ENCODE measurements at places on chromosomes 16 and 17. TPM values are rescaled to one million over a fixed set of nuclear protein-coding genes. Genes with fewer than 3 reads are reported as not detected.

GRCh38 chr16:75559564-75560372 lies 3.7 kb upstream of the TMEM231 start:
- H3K4me1 ChIP-seq, result peaks cover 3% of the 10 kb centered on the region
- no peaks in the 10 kb centered on the region for H3K36me3 ChIP-seq
- no peaks in the 10 kb centered on the region for H3K27me3 ChIP-seq
- no peak overlapping the region for H3K27ac ChIP-seq

DNA sequence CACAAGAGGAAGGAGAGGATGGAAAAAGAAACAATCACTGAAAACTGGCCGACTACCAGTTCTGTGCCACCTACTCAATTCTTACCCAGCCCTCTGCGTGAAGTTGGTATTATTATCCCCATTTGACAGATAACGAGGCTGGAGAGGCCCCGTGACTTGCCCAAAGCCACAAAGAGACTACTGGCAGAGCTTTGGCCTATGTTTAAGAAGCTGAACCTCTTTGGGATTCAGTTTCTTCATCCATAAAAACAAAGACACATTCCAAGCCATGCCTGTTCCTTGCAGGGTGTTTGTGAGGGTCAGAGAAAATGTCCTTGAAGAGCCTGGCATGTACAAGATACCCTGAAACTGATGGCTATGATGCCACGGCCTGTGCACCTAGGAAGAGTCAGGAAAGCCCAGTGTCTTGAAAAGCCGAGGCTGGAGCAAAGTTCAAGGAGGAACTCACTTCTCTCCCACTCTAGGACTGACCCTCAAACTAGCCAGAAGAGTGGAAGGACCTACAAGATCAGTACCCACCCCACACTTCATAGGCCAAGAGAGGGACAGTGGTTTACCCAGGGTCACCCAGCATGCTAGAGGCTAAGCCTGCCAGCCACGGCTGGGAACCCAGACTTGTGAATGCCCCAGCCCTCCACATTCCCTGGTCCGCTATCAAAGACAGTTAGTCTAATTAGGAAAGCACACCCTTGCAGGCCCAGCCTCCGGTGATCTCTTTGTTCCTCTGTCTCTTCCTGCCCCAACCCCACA lies 1.6 kb upstream of the ACSF2 start:
- no peak overlapping the region for H3K27ac ChIP-seq
- H3K36me3 ChIP-seq, result no peaks in the 10 kb centered on the region
- DNase-seq, result no peak
- no peaks in the 10 kb centered on the region for H3K27me3 ChIP-seq
- H3K4me1 ChIP-seq, result peaks cover 16% of the 10 kb centered on the region
- no peak overlapping the region for H3K4me3 ChIP-seq

GRCh38 chr16:67995423-67995822 lies 3.9 kb downstream of the DPEP2 start:
- no peak for DNase-seq
- H3K27ac ChIP-seq, result no peak overlapping the region
- peaks cover 6% of the 10 kb centered on the region for H3K4me1 ChIP-seq

DNA sequence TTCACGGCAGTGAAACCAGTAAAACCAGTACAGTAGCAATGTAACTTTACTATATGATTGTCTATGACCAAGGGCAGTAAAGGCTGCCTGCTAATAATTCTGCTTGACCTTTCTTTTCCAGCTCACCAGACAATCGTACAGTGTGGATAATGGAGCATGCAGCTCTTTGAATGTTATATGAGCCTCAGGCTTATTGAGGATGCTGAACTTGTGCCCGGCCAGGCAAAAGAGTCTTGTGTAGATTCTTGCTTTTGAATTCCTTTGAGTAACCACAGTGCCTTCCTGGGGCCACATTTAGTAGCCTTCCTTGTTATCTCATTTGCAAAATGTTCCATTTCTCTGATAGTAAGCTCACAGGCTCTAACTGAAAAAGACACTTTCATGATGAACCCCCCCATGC lies 131.8 kb downstream of the CDH11 start:
- no peak overlapping the region for H3K4me3 ChIP-seq
- H3K36me3 ChIP-seq, result peaks cover 16% of the 10 kb centered on the region
- H3K27me3 ChIP-seq, result no peaks in the 10 kb centered on the region
- no peaks in the 10 kb centered on the region for H3K4me1 ChIP-seq

- no peak overlapping the region for H3K4me3 ChIP-seq
- H3K36me3 ChIP-seq, result no peaks in the 10 kb centered on the region
- H3K4me1 ChIP-seq, result no peaks in the 10 kb centered on the region
- no peak for DNase-seq
- no peaks in the 10 kb centered on the region for H3K27me3 ChIP-seq
These were observed 339.0 kb downstream of the SNX29 start for GRCh38 chr16:12315330-12316136.

- DNase-seq, result no peak
- no peak overlapping the region for H3K4me3 ChIP-seq
- no peaks in the 10 kb centered on the region for H3K27me3 ChIP-seq
- no peaks in the 10 kb centered on the region for H3K4me1 ChIP-seq
These were observed 55.4 kb downstream of the JPH3 start for GRCh38 chr16:87657621-87658192.

GRCh38 chr16:19379838-19380237 lies 37.8 kb upstream of the TMC5 start:
- H3K4me1 ChIP-seq, result peaks cover 11% of the 10 kb centered on the region
- no peak overlapping the region for H3K4me3 ChIP-seq
- DNase-seq, result no peak
- no peaks in the 10 kb centered on the region for H3K36me3 ChIP-seq
- no peak overlapping the region for H3K27ac ChIP-seq

GRCh38 chr17:55283256-55283965 lies 18.7 kb downstream of the HLF start:
- no peaks in the 10 kb centered on the region for H3K27me3 ChIP-seq
- peak overlapping the region; percentile 95 for H3K27ac ChIP-seq
- H3K4me3 ChIP-seq, result no peak overlapping the region
- H3K4me1 ChIP-seq, result peaks cover 31% of the 10 kb centered on the region
- no peaks in the 10 kb centered on the region for H3K36me3 ChIP-seq

ZFP3 gene
- total RNA-seq, result 3.2 TPM

GRCh38 chr16:48829336-48830310 lies 219.6 kb upstream of the N4BP1 start:
- DNase-seq, result no peak
- no peaks in the 10 kb centered on the region for H3K4me1 ChIP-seq
- H3K36me3 ChIP-seq, result no peaks in the 10 kb centered on the region

DNA sequence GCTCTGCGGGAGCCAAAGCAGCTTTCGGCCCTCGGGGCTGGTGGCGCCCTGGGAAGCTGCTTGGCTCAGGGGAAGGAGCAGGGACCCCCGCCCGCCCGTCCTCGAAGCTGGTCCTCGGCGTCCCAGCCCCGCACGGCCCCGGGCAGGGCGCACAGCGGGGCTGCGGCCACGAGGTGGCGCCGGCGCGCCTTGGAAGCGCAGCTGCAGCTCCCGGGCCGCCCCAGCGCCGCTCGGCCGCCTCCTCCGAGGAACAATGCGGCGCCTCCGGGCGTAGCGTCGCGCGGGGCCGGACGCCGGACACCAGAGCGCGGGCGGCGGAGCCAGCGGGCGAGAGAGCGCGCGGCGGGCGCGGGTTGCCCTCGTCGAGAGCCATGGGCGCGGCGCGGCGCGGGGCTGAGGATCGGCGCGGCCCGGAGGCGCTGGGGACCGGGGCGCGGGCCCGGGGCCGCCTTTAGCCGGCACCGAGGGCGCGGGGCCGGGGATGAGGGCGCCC lies at the start of gene MGAT5B:
MGAT5B (plus strand) TSS at position 229 of the 493 bp plus-strand sequence. CDS start 626 bp downstream, outside the sequence.
- peaks cover 7% of the 10 kb centered on the region for H3K4me1 ChIP-seq
- H3K27me3 ChIP-seq, result peaks cover 23% of the 10 kb centered on the region
- no peak within 1 kb of the TSS for H3K27ac ChIP-seq
- peak within 1 kb of the TSS; percentile 58 for H3K4me3 ChIP-seq
- peak; percentile 9 for DNase-seq

- H3K27me3 ChIP-seq, result no peaks in the 10 kb centered on the region
- no peaks in the 10 kb centered on the region for H3K4me1 ChIP-seq
- H3K27ac ChIP-seq, result no peak overlapping the region
These were observed 16.7 kb downstream of the SALL1 start for GRCh38 chr16:51134269-51134812.

- no peaks in the 10 kb centered on the region for H3K36me3 ChIP-seq
- no peak for DNase-seq
- no peak overlapping the region for H3K4me3 ChIP-seq
- H3K4me1 ChIP-seq, result no peaks in the 10 kb centered on the region
- H3K27me3 ChIP-seq, result no peaks in the 10 kb centered on the region
- no peak overlapping the region for H3K27ac ChIP-seq
These were observed 45.9 kb downstream of the SLC6A2 start for GRCh38 chr16:55701442-55702319.

- H3K27ac ChIP-seq, result no peak overlapping the region
- H3K4me3 ChIP-seq, result no peak overlapping the region
- peaks cover under 1% of the 10 kb centered on the region for H3K4me1 ChIP-seq
- H3K36me3 ChIP-seq, result peaks cover 6% of the 10 kb centered on the region
These were observed 6.3 kb downstream of the TTYH2 start for GRCh38 chr17:74219576-74220133.

- no peak for DNase-seq
- peaks cover 52% of the 10 kb centered on the region for H3K36me3 ChIP-seq
- H3K4me3 ChIP-seq, result no peak overlapping the region
- H3K4me1 ChIP-seq, result no peaks in the 10 kb centered on the region
- H3K27me3 ChIP-seq, result no peaks in the 10 kb centered on the region
These were observed 9.2 kb downstream of the GLYR1 start for GRCh38 chr16:4837733-4838501.

DNA sequence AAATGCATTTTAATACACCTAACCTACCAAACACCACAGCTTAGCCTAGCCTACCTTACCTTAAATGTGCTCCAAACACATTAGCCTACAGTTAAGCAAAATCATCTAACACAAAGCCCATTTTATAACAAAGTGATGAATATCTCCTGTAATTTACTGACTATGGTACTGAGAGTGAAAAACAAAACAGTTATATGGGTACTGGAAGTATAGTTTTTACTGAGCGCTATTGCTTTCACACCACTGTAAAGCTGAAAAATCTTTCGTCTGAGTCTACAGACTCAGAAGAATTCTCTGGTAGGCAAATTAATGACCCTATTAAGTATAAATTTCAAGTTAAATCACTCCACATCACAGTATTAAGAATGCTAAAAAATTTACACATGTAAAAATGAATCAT lies 3.5 kb downstream of the GRB2 start:
- H3K27ac ChIP-seq, result no peak overlapping the region
- peaks cover 33% of the 10 kb centered on the region for H3K4me1 ChIP-seq
- H3K36me3 ChIP-seq, result no peaks in the 10 kb centered on the region
- no peak overlapping the region for H3K4me3 ChIP-seq

GRCh38 chr16:72947379-72948237 lies 100.3 kb downstream of the ZFHX3 start:
- peak overlapping the region; percentile 4 for H3K4me3 ChIP-seq
- no peaks in the 10 kb centered on the region for H3K27me3 ChIP-seq
- peak overlapping the region; percentile 18 for H3K27ac ChIP-seq
- H3K36me3 ChIP-seq, result peaks cover 8% of the 10 kb centered on the region

DNA sequence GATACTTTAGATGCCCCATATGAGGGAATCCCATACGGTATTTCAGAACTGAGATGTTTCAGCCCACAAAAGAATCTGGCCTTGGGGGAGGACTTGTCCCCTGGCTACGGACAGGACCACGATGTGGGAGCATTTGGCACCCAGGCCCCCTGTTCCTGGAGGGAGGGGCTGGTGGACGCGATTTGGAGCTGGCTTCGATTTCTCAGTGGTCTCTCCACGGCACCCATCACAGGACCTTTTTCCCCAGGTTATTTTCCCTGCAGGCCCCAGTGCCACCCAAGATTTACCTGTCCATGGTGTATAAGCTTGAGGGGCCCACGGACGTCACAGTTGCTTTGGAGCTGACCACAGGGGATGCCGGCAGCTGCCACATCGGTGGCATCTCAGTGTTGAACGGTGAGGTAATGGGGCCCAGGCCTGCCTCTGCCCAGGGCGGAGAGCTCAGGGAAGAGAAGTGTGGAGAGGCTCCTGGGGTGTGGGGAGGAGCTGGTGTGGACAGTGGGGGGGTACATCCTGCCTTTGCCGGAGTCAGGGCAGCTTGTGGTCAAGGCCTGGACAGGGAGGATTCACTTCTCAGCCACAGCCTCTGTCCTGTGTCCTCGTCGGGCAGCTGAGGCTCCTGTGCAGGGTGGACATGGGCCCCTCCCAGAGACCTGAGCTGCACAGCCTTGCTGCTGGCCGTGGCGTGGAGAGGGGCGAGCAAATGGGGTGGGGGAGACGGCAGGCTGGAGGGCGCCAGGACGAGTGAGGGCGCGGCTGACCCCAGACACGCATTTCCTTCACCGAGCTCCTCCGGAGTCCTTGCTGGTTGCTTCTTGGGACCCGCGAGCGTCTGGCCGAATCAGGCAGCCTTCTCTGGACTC lies 9.9 kb downstream of the ENGASE start:
- H3K27ac ChIP-seq, result no peak overlapping the region
- no peak overlapping the region for H3K4me3 ChIP-seq
- H3K27me3 ChIP-seq, result no peaks in the 10 kb centered on the region
- H3K36me3 ChIP-seq, result peaks cover 54% of the 10 kb centered on the region

OTOP2 gene
- total RNA-seq, result not detected

- H3K36me3 ChIP-seq, result no peaks in the 10 kb centered on the region
- H3K27ac ChIP-seq, result no peak overlapping the region
- no peaks in the 10 kb centered on the region for H3K27me3 ChIP-seq
- no peak overlapping the region for H3K4me3 ChIP-seq
- H3K4me1 ChIP-seq, result no peaks in the 10 kb centered on the region
These were observed 10.3 kb upstream of the AKAP10 start for GRCh38 chr17:19987897-19988296.

- no peak overlapping the region for H3K4me3 ChIP-seq
- no peak overlapping the region for H3K27ac ChIP-seq
- no peaks in the 10 kb centered on the region for H3K27me3 ChIP-seq
- no peaks in the 10 kb centered on the region for H3K36me3 ChIP-seq
- H3K4me1 ChIP-seq, result no peaks in the 10 kb centered on the region
These were observed 213.1 kb upstream of the PSMD7 start for GRCh38 chr16:74083541-74083940.
